ENCODE measurements at places on chromosomes 3 and 15.

GRCh38 chr3:100001526-100002270 lies 112.6 kb downstream of the FILIP1L start:
- DNase-seq, result no peak

GRCh38 chr15:71254491-71254890 lies 139.2 kb downstream of the THSD4 start:
- no peak for DNase-seq

GRCh38 chr3:61686228-61686648 lies 124.9 kb downstream of the PTPRG start:
- DNase-seq, result no peak

GRCh38 chr3:149560001-149560400 lies 85.5 kb downstream of the TM4SF4 start:
- no peak for DNase-seq

GRCh38 chr3:138078901-138079344 lies 36.5 kb downstream of the DZIP1L start:
- no peak for DNase-seq

DNA sequence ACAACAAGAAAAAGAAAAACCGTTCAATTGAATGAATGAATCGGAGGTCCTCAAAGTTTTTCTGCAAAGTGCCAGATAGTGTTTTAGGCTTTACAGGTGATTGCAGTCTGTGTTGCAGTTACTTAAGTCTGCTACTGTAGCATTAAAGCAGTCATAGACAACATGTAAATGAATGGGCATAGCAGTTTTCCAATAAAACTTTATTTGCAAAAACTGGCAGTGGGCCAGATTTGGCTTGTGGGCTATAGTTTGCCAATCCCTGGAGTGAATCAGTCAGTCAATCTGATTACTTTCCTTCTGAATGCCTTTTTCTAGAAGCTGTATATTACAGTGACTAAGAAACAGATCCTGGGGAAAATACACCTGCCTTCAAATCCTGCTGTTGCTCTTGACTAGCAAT lies 242.6 kb downstream of the LRTM1 start:
- DNase-seq, result no peak

DNA sequence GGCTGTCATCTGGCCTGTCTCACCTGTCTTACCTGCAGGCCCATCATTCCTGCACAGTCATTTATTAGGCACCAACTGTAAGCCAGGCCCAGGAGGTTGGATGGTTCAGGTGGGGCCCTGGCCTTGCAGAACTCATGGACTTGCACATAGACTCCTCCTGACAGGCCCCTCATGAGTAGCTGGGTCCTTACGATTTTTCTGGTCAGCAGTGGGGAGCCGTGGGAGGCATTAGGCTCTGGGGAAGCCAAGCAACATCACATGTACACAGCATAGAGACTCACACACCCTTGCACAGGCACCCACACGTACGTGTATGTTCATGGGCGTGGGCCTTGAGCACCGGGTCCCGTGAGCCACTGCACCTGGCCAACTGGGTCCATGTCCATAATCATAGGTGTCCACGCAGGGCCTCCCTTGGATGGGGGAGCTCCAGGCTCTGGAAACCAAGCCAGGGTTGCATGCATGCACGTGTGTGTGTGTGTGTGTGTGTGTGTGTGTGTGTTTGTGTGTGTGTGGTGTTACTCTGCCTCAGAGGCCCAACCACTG lies 20.3 kb downstream of the CISH start:
- DNase-seq, result no peak

- DNase-seq, result no peak
Measured at GRCh38 chr15:31590609-31591008, 264.0 kb downstream of the KLF13 start.

GRCh38 chr15:39211108-39211979 lies 369.5 kb upstream of the THBS1 start:
- no peak for DNase-seq

DNA sequence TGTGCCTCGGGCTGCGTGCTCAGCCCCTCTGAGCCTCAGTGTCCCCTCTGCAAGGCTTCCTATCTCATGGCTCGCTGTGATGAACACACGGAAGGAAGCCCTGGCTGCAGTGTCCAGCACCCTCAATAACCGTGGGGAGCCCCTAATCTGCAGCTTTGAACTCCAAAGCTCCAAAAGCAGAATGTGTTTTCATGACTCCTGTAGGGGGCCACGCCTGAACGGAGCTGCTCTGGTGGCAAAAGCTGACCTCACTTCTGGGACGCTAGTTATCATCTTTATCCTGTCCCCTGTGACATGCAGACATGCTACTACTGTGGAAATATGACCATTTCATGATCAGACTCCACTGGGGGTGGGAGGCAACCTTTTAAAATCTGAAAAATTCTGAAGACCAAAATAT lies 98.8 kb downstream of the SEC22A start:
- no peak for DNase-seq

DNA sequence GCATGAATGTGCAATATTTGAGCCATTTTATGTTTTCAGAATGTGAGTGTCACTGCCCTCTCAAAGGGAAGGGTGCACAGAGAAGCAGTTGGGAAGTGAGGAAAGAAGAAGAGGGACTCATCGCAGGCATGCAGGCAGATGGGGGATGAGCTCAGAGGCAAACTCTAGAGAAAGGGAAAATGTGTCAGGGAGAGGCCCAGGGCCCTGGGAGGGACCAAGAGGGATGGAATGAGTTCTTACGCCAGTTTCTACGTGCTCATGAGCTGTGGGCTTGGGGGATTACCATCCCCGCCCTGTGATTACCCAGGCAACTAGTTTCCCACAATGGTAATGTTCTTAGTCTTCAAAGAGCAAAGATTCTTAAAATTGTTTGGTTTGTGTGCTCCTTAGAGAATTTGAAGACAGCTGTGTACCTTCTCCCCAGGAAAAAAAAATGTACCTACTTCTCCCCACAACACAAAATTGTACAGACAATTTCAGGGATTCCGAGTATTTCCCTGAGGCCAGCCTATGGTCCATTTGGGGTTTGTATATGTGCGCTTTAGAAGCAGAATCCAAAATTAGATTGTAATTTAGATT lies 17.8 kb downstream of the GCSAM start:
- DNase-seq, result no peak

DNA sequence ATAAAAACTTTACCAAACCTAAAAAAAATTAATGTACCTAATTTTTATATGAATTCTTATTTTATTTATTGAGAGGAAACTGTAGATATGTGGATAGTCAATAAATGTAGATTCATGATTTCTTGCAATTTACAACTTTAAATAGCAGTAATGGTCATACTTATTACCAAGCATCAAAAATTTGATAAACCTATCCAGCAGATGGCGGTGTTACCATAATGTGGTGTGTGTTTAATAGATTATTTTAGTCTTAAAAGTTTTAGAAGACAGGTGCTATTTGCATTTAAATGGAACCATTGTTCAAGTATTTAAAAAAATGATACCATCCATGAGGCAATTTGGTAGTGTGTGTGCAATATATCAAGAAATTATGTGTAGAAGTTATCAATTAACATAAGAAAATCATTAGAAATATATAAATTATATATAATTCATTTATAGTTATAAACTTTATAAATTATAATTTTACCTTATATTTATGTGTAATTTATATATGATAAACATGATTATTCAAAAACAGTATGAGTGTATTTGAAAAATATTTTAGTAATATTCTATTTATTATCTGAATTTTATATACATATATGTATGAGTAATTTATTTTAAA lies 176.0 kb upstream of the BCHE start:
- DNase-seq, result no peak

DNA sequence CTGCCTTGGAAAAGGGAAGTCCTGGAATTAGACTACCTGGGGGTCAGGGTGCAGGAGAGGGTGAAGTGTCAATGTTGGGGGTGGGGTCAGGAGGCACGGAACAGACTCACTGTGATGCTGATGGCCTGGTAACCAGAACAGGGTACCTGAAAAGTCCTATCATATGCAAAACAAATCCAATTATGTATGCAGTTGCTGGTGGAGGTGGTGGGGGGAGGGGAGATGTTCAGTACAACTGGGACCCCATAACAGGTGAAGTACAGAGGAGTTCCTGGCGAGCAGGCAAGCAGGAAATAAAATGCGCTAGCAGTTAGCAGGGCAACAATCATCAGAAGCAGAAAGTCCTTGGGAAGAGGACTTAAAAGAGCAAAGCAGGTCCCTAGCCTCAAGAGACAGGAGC lies 4.2 kb upstream of the KATNBL1 start:
- no peak for DNase-seq

DNA sequence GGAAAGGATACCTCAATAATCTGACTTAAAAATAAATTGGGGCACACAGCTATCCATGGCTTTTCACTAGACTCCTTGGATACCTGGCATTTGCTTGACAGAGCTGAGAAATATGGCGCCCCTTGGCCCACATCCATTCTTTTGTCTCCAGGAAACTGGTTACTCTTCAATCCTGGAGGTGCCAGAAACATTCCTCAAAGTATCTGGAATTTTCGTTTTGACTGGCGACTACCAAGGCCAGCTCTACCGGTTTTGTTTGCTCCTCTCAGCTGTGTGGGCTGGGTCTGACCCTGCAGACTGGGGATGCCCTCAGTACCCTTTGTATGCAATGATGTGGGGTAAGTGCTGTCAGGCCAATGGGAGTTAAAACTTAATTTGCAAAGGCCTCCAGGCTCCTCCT lies 27.0 kb downstream of the KATNBL1 start:
- DNase-seq, result no peak

DNA sequence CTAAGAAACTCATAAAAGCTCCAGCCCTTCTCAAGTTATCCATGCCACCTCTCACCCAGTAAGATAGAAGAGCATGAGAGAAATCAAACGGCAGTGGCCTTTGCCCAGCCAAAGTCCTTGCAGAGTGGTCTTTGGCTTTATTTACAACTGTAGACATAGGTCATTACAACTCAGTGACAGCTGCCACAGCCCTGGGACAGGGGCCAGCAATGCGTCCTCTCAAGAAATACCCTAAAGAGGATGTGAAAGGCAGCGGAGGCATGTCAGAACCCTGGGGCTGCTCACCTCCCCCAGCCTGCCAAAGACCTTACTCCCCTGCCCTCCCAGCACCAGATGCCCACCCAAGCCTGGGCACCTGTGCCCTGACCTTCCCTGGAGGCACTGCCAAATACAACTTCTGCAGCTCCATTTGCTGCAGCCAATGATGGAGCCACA lies 6.3 kb downstream of the ACAA1 start:
- DNase-seq, result no peak

- no peak for DNase-seq
Measured at GRCh38 chr15:80019168-80019745, 40.2 kb upstream of the ZFAND6 start.

GRCh38 chr15:56920367-56920627 lies 1.9 kb downstream of the TCF12 start:
- no peak for DNase-seq

DNA sequence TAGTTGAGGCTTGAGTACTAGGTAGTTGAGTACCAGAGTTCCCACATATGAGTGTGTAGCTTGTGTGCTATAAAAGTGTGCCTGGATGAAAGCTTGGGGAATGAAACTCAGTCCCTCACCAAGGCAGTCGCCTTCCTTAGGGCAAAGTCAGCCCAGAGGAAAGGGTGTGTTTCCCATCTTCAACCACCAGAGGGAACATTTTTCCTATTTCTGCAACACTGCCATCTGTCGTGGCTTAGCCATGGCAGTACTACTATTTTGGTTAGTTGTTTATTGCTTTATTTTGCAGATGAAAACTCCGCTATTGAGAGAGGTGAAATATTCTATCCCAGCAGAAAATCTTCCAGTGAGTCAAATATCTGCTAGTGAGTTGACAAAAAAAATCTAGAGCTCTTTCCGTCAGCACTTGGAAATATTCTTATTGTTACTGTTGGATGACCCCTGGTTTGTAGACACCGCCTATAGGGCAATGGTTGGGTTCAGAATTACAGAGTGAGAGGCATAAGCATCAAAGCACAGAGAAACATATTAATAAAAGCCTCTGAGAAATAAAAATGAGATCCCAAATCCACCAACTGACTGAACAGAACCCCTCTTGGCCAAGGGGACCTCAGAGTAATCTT lies 239.9 kb downstream of the CPNE4 start:
- DNase-seq, result no peak

DNA sequence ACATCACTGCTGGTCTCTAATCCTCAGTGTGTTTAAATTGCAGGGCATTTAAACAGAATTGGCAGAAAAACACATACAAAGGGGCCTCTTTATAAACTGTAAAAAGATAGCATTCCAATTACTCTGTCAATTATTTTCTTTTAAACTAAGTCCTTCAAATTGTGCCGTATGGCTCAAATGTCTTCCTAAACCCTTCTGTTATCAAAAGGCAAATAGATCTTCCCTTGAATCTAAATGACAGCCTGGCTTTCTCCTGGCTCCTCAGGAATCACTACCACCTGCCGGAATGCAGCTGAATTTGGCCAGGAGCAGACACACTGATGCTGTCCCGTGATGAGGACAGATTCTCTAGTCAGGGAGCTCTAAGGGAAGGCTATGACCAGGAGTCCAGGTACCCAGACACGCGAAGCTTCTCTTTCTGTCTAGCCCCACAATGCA lies 85.6 kb downstream of the IGF2BP2 start:
- DNase-seq, result no peak

GRCh38 chr3:8597219-8597853 lies 47.3 kb downstream of the SSUH2 start:
- no peak for DNase-seq

Data from central memory CD8-positive, alpha-beta T cell (primary cell).